ENCODE measurements at places on chromosomes 5 and 9. TPM values are rescaled to one million over a fixed set of nuclear protein-coding genes. Genes with fewer than 3 reads are reported as not detected.

DNA sequence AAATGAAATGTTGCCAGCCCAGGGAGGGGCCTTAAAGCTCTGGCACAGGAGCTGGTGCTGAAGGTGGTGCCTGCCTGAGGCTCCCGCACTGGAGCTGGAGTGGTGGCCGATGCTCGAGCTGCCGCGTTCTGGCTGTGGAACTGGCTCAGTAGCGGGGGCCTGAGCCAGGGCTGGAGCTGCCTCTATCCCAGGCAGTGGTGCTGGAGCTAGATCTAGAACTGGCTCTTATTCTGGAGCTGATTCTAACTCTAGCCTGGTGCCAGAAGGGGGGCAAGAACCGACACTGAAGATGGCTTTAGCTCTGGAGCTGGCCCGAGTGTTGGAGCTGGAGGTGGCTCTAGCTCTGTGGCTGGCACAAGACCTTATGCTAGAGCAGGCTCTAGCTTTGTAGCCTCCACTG, 19.2 kb downstream of the OBP2B start:
- no peak for DNase-seq

- DNase-seq, result no peak
These were observed 782.3 kb downstream of the BRINP1 start for GRCh38 chr9:118586978-118587377.

DNA sequence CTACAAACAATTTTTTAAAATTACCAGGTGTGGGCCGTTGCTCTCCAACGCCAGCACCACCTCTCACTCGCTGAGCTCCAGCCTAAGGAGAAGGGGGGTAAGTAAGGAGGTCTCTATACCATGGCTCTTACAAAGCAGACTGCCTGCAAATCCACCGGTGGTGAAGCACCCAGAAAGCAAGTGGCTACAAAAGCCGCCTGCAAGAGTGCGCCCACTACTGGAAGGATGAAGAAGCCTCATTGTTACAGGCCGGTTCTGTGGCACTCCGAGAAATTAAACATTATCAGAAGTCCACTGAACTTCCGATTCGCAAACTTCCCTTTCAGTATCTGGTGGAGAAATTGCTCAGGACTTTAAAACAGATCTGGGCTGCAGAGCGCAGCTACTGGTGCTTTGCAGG, 46.0 kb downstream of the CDO1 start:
- DNase-seq, result no peak

Gene ADAMTSL2
- 0.05 TPM for total RNA-seq

Gene SARDH
- total RNA-seq, result 3.4 TPM
